Glutamatergic neuron (in vitro differentiated cells): ENCODE measurements at places on chromosomes 6 and 20. TPM values are rescaled to one million over a fixed set of nuclear protein-coding genes. Genes with fewer than 3 reads are reported as not detected.

DNA sequence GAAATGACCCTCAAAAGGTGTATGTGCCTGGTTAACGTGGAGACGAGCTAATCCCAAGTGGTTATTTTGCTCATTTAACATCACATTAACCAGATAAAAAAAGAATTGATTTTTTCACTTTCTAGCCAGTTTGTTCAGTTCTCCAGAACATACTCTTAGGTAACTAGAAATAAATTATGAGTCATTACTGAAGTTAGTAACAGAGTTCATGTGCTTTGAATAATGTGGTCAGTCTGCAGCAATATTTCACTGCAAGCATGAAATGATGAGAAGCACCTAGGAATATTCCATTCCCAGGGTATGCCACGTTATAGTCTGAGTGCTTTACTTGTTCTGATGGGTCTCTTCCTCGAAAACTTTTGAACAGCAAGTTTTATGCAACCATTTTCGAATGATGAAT lies 138.3 kb upstream of the INSM1 start:
- no peak overlapping the region for H3K4me3 ChIP-seq
- H3K27ac ChIP-seq, result no peak overlapping the region
- peaks cover 2% of the 10 kb centered on the region for H3K27me3 ChIP-seq
- peaks cover 9% of the 10 kb centered on the region for H3K36me3 ChIP-seq

The BNIP5 gene
- total RNA-seq, result not detected

GRCh38 chr6:16511723-16512489 lies 249.4 kb downstream of the ATXN1 start:
- peaks cover 9% of the 10 kb centered on the region for H3K4me1 ChIP-seq
- H3K36me3 ChIP-seq, result no peaks in the 10 kb centered on the region
- no peaks in the 10 kb centered on the region for H3K27me3 ChIP-seq
- H3K27ac ChIP-seq, result no peak overlapping the region
- no peak overlapping the region for H3K4me3 ChIP-seq

- no peak overlapping the region for H3K4me3 ChIP-seq
- H3K36me3 ChIP-seq, result no peaks in the 10 kb centered on the region
- no peak for DNase-seq
- peaks cover 15% of the 10 kb centered on the region for H3K4me1 ChIP-seq
- H3K27me3 ChIP-seq, result no peaks in the 10 kb centered on the region
- no peak overlapping the region for H3K27ac ChIP-seq
Measured at GRCh38 chr6:3500262-3501014, 43.6 kb upstream of the SLC22A23 start.

The FUT9 gene
- total RNA-seq, result 0.54 TPM

DNA sequence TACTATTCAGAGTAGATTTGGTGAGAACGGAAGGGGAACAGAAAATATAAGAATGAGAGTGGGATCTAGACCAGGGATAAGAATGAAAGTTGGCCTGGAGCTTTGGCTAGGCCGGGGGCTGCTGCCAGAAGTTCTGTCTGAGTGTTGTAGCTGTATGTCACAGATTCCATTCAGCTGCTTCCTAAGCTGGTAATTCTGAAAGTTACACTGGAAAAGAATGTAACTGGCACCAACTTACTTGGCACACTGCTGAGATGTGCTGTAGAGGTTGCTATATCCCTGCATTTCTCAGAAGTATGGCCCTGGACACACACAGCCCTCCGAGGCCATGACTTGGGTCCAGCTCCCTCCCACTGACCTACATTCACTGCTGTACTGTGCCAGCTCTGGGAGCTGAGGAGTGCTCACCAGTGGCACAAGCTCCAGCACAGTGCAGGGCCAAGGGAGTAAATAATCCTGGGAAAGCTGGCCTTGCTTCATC lies 25.8 kb upstream of the TMEM217 start:
- peaks cover 3% of the 10 kb centered on the region for H3K27me3 ChIP-seq
- H3K4me3 ChIP-seq, result no peak overlapping the region
- H3K36me3 ChIP-seq, result no peaks in the 10 kb centered on the region
- H3K4me1 ChIP-seq, result peaks cover 19% of the 10 kb centered on the region

DNA sequence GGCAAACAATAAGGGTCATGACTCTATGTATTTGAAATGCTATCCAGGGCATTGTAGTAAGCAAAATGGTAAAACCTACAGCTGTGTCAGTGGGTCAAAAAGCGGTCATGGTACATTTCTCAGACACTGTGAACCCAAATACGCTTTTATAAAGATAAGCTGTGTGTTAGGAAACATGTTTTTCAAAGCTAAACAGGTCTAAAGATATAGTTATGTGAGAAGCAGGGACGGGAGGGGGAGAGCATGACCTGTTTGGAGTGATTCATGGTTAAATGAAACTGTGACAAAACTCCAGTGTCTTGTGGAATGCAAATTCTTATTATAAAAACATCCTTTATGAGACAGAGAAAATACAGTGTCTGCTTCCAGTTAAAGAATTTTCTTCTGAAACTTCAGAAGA lies 205.4 kb upstream of the BMP2 start:
- no peaks in the 10 kb centered on the region for H3K4me1 ChIP-seq
- no peaks in the 10 kb centered on the region for H3K36me3 ChIP-seq
- H3K4me3 ChIP-seq, result no peak overlapping the region
- H3K27me3 ChIP-seq, result no peaks in the 10 kb centered on the region

GRCh38 chr6:26233649-26234420 lies 131.2 kb upstream of the BTN3A2 start:
- H3K4me1 ChIP-seq, result peaks cover 2% of the 10 kb centered on the region
- H3K27ac ChIP-seq, result peak overlapping the region; percentile 86
- H3K27me3 ChIP-seq, result no peaks in the 10 kb centered on the region
- no peak for DNase-seq
- no peaks in the 10 kb centered on the region for H3K36me3 ChIP-seq

The NOX3 gene
- total RNA-seq, result not detected

DNA sequence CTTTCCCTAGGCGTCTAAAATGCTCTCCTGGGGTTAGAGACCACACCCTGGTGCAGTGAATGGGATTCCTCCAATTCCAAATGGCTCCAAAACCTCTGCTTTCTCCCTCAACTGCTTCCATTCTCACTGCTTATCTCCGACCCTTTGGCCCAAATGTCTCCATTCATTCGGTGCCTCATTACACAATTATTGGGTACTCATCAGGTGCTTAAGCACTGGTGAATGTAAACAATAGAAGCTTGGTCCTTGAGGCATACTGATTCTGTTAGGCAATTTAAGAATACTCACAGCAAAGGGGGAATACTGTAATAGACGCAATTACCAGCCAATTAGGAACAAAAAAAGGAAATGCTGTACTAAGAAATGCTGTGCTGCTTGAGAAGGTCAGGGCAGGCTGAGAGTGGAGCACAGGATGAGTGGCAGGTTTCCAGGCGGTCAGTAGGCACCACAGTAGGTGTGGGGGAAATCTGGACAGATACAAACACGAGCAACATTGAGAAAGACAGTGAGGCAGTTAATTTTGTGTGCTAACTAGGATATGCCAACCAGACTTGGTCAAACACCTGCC lies 23.0 kb downstream of the GMDS start:
- peaks cover 25% of the 10 kb centered on the region for H3K4me1 ChIP-seq
- no peak overlapping the region for H3K27ac ChIP-seq
- no peaks in the 10 kb centered on the region for H3K27me3 ChIP-seq

GRCh38 chr6:35376281-35376680 lies 33.9 kb downstream of the PPARD start:
- peaks cover 2% of the 10 kb centered on the region for H3K27me3 ChIP-seq
- no peak overlapping the region for H3K4me3 ChIP-seq
- no peak for DNase-seq
- peaks cover 6% of the 10 kb centered on the region for H3K36me3 ChIP-seq
- no peak overlapping the region for H3K27ac ChIP-seq
- peaks cover 5% of the 10 kb centered on the region for H3K4me1 ChIP-seq

GRCh38 chr6:131281471-131282270 lies 146.4 kb downstream of the AKAP7 start:
- no peak for DNase-seq
- no peak overlapping the region for H3K4me3 ChIP-seq
- no peaks in the 10 kb centered on the region for H3K27me3 ChIP-seq
- no peaks in the 10 kb centered on the region for H3K36me3 ChIP-seq
- H3K27ac ChIP-seq, result no peak overlapping the region
- peaks cover 2% of the 10 kb centered on the region for H3K4me1 ChIP-seq

The CARMIL1 gene
- total RNA-seq, result 4.8 TPM

GRCh38 chr20:37395410-37395797 lies 49.5 kb downstream of the SRC start:
- peaks cover 13% of the 10 kb centered on the region for H3K27me3 ChIP-seq
- DNase-seq, result no peak
- H3K36me3 ChIP-seq, result no peaks in the 10 kb centered on the region
- H3K4me1 ChIP-seq, result peaks cover 19% of the 10 kb centered on the region
- no peak overlapping the region for H3K4me3 ChIP-seq

DNA sequence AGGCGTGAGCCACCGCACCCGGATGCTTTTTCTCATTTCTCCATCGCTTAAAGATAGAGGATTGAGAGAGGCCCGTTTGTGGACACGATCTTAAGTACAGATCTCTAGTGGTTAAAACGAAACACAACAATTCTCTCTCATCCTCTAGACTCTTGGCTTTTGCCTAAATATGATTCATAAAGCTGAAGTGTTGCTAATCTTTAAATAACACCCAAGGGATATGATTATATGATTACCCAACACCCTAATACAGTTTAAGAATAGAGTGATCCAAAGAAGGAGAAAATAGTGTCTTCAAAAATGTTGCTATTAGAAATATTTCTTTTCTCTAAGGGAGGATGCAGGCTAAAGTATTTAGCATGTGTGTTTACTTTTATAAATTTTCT lies 50.4 kb downstream of the MTHFD1L start:
- H3K4me3 ChIP-seq, result no peak overlapping the region
- H3K4me1 ChIP-seq, result no peaks in the 10 kb centered on the region
- H3K27ac ChIP-seq, result no peak overlapping the region
- DNase-seq, result no peak

DNA sequence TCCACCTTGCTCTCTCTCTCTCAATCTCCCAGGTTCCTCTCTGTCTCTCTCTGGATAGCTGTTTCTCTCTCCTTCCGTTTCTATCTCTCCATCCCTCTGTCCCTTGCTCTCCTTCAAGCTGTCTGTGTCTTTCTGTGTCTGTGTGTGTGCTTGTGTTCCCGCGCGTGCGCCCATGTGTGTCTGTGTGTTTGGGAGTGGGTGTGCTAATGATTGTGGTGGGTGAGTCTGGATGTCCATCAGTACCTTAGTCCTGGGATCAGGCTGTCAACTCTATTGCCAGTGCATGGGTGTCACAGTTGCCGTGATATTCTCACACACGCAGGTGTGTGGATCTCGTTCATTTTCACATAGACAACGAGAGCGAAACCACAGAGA lies 1380.6 kb upstream of the DEFB115 start:
- no peaks in the 10 kb centered on the region for H3K4me1 ChIP-seq
- peaks cover 29% of the 10 kb centered on the region for H3K27me3 ChIP-seq
- no peak overlapping the region for H3K4me3 ChIP-seq
- peaks cover 19% of the 10 kb centered on the region for H3K36me3 ChIP-seq
- H3K27ac ChIP-seq, result no peak overlapping the region
- DNase-seq, result no peak

The GABRR1 gene
- not detected for total RNA-seq

GRCh38 chr6:36533321-36533720 lies 14.0 kb downstream of the STK38 start:
- DNase-seq, result no peak
- H3K4me3 ChIP-seq, result no peak overlapping the region
- peaks cover 2% of the 10 kb centered on the region for H3K4me1 ChIP-seq
- H3K27me3 ChIP-seq, result peaks cover 2% of the 10 kb centered on the region
- H3K36me3 ChIP-seq, result peaks cover 6% of the 10 kb centered on the region
- H3K27ac ChIP-seq, result no peak overlapping the region

The HLA-DQA1 gene
- total RNA-seq, result not detected

The TRERF1 gene
- total RNA-seq, result 12.8 TPM
